AG10803 (cell line): ENCODE measurements at places on chromosomes 13 and 19.

- peak; percentile 67 for DNase-seq
These were observed 15.4 kb upstream of the IRGC start for GRCh38 chr19:43700395-43701000.

- DNase-seq, result no peak
These were observed 112.1 kb downstream of the LACC1 start for GRCh38 chr13:43991773-43992201.

DNA sequence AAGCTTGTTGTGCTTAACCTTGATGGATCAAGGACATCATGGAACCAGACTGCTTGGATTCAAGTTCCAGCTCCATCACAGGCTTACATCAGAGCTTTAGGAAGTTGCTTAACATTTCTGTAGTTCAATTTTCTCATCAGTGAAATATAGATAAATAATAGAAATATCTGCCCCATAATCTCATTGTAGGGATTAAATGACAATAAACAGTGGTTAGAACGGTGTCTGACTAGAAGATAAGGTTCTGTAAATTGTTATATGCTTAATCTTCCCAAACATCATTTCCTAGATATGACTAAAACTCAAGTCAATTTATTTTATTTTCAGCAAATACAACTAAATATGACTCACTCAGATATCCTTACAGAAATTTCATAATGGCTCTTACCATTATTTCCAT is 83.5 kb downstream of the SLITRK1 start:
- no peak for DNase-seq

GRCh38 chr19:42108527-42109389 is 23.5 kb downstream of the POU2F2 start:
- peak; percentile 85 for DNase-seq

DNA sequence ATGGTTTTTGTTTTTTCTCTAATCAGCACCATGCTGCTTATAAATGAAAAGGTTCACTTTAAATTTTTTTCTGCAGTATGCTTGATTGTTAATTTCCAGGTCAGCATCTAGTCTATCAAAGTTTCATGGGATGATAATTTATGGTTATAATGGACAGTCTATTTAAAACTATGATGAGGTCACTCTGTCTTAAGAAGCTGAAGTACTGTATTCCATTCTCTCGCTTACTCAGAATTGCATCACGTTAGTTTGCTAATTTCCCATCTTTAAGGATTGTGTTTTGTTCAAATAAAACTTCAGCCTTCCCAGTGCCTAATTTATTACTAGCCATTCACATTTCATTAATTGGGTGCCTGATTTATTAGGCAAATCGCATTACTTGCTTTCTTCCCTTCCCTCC is 94.3 kb downstream of the GPC6 start:
- DNase-seq, result peak; percentile 44

GRCh38 chr19:40806423-40807146 is 7.6 kb downstream of the EGLN2 start:
- DNase-seq, result peak; percentile 93
